ENCODE measurements at places on chromosomes 11 and 22. TPM values are rescaled to one million over a fixed set of nuclear protein-coding genes. Genes with fewer than 3 reads are reported as not detected.

The GSTT2B gene
- total RNA-seq: 0.89 TPM

The LRFN4 gene
- total RNA-seq: 5.5 TPM

The TPCN2 gene
- 8.6 TPM for total RNA-seq

The MPZL2 gene
- total RNA-seq: 56.5 TPM

The TRIM29 gene
- total RNA-seq: 206 TPM

The LRRC4C gene
- 4.2 TPM for total RNA-seq

The KIAA1671 gene
- 20.6 TPM for total RNA-seq

DNA sequence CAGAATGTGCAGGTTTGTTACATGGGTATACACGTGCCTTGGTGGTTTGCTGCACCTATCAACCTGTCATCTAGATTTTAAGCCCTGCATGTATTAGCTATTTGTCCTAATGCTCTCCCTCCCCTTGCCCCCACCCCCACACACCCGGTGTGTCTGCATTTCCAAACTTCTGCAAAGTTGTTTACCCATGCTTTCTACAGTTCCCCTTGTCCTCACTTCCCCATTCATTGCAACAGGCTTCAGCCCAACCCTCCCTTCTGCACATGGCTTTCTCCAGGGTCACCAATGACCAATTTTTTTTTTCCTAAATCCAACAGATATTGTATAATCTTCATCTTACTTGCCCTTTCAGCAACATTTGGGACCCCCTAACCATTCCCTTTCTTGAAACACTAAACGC lies 32.0 kb upstream of the NUP50 start:
- DNase-seq: no peak

- DNase-seq: no peak
Measured at GRCh38 chr22:46043816-46044620, 67.1 kb upstream of the WNT7B start.

DNA sequence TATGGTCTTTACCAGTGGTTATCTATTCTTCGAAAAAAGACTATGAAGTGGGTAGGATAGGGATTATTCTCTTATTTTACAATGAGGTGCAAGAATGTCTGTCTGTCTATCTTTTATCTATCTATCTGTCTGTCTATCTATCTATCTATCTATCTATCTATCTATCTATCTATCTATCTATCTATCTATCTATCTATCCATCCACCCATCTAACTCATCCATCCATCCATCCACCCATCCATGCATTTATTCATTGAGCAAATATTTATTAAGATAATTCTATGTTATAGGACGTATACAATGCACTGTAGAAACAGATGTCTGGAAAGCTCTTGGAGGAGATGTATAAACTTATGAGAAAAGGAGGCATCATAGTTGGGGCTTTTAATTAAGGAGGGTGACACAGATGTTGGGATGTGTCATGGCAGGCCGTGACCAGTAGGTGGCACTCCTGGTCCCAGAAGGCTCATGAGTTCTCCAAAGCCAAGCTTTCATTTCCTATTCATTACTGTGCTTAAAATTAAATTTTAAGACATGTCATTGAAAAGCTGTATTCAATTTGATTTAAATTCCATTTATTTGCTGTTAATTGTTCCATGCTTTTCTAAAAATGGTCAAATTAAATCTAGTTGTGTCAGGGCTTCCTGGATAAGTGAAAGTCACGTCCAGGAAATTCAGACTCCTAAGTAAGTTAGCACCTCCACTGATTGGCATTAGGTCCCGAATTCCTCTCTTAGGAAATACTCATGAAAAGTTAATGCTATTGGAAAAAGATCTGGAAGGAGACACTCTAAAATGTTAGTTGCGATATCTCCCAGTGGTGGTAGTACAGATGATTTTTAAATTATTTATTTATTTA lies 19.0 kb upstream of the E2F8 start:
- DNase-seq: peak; percentile 46

DNA sequence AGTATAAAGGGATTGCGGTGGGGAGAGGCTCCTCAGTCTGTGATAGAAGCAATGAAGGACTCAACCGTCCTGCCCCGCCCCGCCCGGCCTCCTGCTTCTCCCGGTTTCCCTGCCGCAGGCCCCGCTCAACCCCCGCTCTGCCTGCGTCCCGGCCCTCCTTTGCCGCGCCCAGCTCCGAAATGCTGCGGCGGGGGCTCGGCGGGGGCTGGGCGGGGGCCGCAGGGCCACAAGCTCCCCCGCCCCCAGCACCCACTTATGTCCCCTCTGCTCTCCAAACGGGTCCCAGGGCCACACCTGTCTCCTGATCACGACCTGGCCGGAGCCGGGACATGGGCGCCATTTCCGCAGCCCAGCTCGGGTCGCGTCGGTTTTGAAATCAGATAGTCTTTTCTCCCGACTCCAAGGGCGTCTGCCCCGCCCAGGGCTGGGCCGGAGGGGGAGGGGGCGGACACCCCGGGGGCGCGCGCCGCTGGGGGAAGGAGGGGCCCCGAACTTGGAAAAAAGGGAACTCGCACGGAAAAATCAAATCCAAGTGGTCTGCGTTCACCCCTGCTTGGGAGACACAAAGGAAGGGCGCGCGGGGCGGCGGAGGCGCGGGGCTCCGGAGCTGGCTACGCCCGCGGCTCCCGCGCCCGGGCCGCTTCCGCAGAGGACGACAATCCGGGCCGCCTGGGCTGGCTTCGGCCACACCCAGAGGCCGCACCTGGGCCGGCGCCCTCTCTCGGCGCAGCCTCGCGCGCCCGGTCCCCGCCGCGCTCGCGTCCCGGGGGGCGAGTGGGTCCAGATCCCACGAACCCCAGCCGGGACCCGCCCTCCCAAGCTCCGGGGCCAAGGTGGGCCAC lies 70.6 kb upstream of the EP300 start:
- DNase-seq: peak; percentile 76

DNA sequence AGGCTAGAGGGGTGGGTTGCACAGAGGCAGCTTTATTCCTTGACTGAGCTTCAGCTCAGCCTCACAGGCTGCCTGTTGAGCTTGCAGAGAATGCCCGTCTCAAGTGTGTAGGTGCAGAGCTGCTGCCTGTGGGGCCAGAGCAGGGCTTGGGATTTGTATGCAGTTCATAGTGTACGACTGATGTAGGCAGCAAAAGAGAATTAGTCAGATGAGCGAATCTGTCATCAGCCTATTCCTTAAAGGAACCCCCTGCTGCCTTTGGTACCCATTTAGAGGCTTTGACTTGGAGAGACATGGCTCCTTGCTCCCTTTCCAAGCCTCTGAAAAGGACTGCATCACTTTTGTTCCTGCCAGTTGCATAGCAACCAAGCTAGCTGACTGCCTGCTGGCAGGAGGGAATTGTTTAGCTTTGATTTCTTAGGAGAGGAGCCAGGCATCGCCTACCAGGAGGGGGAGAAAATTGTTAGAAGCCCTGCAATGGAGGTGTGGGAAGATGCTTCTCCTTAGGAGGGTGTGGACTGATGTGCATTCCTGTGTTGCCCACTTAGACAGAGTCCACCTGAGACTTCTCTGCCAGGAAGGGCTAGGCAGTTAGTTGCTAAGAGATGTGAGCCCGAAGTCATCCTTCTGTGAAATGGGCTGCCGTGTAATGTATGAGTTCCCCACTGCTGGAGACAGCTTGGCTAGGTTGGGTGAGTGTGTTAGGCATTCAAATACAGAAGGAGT lies 10.9 kb downstream of the ACO2 start:
- no peak for DNase-seq

GRCh38 chr11:33734441-33735270 lies 1.6 kb downstream of the CD59 start:
- no peak for DNase-seq

GRCh38 chr11:93099806-93100205 lies 98.0 kb downstream of the SLC36A4 start:
- no peak for DNase-seq

DNA sequence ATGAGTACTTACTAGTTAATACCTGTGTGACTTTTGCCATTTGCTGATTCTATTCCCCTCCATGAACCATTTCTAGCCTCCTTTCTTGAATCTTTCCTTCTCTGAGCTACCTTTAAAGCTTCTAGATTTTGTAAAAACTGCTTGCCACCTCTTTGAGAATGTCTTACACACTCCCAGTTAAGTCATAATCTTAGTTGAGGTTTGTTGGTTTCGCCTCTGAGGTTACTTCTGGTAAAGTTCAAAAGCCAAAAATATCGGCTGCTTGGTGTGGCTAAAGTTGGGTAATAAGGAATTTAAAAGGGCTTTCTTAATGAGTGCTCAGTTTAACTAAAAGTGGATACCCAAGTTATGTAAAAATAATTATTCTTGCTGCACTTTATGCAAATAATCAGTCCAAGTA lies 10.4 kb upstream of the GLYAT start:
- no peak for DNase-seq

DNA sequence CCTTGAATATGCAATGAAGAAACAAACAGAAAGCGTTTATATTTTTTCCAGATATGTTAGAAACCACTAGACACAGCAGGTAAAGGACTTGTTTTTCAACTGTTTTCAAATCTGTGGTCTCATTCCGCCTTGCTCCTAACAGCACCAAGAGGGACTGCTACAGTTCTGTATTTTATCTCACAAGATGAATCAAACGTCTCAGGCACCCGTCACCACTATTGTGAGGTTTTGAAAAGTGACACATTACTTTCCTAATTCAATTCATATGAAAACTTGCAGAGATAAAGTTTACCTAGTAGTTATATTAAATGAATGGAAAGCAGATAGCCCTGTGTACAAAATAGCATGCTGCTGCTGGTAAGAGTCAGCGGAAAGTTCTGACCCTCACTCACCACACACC lies 386.3 kb downstream of the ETS1 start:
- DNase-seq: no peak

DNA sequence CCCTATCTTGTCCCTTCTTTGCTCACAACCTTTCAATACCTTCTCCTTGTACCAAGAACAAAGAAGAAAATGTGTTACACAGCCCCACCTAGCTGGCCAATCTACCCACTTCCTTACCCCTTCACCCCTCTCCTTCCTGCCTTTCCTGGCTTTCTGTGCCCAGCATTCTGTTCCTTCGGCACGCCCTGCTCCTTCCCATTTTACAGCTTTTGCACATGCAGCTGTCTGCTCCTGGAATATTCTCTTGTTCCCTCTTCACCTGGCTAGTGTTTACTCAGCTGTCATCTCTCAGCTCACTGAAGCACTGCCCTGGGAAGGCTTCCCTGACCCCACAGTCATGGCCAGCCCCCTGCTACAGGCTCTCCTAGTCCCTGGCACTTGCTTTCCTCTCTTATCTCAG lies 30.7 kb downstream of the SERPINH1 start:
- DNase-seq: no peak

DNA sequence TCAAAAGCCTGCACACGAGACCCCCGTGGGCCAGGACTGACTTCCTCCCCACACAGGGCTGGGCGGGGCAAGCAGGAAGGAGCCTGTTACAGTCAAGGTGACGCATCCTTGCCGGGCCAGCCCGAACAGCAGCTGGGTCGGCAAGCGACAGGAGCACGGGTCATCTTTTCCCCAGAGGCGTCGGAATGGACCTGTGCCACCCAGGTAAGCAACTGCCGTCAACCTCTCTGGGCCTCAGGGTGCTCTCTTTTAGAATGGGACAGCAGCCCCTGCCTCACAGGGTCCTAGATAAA lies at the start of gene CYTH4:
Gene CYTH4, plus strand, starts transcription at position 124 of the 293 bp plus-strand sequence. Its CDS starts 62 bp downstream, at position 186.
- no peak for DNase-seq

- no peak for DNase-seq
Measured at GRCh38 chr11:112166562-112166961, 610 bp upstream of the TEX12 start.

GRCh38 chr22:37109242-37109917 lies at the start of gene TMPRSS6:
TSS of gene TMPRSS6 (minus strand) at chr22:37109713. CDS start at chr22:37103417, 6,296 bp downstream.
- DNase-seq: no peak

DNA sequence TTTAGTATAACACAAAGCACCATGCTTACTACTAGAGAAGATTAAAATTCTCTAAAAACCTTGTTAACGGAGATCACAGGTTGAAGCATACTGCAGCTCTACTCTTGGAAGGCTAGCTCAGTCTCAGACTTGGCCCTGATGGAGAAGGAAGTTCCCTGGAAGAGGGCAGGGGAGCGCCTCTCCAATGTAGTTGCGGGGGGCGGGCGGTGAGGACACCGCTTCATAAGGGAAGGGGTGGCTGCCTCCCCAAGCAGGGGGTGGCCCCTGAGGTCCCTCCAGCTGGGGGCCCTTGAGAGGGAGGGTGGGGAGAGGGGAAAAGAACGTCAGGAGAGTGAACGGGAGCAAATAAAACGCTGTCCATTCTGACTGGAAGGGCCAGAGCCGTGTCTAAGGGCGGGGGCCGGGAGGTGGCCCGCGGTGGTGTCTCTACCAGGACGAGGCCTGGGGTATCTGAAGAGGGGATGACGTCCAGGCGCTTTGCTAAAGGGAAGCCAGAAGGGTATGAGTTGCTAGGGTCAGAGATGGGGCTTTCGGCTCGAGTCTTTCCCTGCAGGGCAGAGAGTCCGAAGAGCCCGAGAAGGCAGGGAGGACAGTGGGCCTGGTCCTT lies 553 bp upstream of the USP47 start:
- DNase-seq: peak; percentile 30

DNA sequence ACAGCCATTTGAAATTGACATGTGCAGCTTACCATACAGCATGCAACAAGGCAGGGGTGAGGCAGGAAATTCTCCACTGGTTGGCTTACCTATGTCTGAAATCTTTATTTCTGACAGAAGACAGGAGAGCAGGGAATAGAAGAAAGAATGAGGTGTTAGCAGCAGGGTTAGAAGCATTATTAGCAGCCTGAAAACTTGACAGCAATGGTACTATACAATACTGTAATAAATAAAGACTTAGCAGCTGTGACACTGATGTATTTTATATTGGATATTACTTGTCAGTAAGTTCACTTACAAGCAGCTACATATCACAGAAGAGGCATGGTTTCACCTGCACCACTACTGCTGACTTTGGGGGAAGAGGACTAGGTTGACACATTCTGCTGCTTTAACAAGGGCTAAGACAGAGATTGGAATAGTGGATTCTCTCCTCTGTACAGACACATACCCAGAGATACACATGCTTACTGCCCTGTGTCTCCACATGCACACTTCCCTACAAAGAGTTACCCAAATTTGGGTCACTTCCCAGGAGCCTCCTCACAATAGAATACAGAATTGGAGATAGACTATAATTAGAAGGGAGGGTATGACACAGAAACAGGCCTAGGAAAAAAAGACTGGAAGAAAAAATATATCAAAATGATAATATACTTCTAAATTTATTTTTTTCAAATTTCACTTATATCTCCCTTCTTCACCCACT lies 145.8 kb upstream of the NARS2 start:
- no peak for DNase-seq

GRCh38 chr11:112013497-112014164 lies 11.6 kb upstream of the DLAT start:
- no peak for DNase-seq

GRCh38 chr11:115963156-115963555 lies 458.9 kb upstream of the CADM1 start:
- peak; percentile 54 for DNase-seq

Data from skin of body (tissue), 3 donors.